ENCODE measurements at places on chromosomes 16 and 17.

- DNase-seq: no peak
These were observed 332.0 kb upstream of the MAF start for GRCh38 chr16:79932572-79932971.

- DNase-seq: no peak
These were observed 55.1 kb downstream of the RPTOR start for GRCh38 chr17:80599546-80600305.

- DNase-seq: no peak
These were observed 6.4 kb upstream of the ZNF750 start for GRCh38 chr17:82846061-82846691.

DNA sequence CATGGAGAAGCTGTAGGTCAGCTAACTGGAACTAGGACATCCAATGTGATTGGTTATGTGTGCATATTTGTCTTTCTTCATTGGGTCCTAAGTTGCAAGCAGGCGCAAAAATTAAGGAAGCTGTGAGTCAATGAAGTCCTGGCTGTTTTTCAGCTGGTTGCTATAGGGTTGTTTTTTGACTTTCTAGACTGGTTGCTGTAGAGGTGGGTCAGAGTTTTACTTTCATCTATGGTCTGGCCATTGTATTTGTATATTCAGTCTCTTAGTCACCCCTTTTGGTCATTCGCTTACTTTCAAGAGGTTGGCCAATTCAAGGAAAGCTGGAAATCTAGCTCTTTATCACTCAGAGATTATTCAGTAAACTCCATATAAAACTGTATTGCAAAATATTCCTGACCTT lies 62.0 kb upstream of the AMZ2 start:
- no peak for DNase-seq

- no peak for DNase-seq
These were observed 7.7 kb downstream of the HAPSTR1 start for GRCh38 chr16:9099131-9099625.
